ENCODE measurements at places on chromosomes 1 and 21. TPM values are rescaled to one million over a fixed set of nuclear protein-coding genes. Genes with fewer than 3 reads are reported as not detected.

DNA sequence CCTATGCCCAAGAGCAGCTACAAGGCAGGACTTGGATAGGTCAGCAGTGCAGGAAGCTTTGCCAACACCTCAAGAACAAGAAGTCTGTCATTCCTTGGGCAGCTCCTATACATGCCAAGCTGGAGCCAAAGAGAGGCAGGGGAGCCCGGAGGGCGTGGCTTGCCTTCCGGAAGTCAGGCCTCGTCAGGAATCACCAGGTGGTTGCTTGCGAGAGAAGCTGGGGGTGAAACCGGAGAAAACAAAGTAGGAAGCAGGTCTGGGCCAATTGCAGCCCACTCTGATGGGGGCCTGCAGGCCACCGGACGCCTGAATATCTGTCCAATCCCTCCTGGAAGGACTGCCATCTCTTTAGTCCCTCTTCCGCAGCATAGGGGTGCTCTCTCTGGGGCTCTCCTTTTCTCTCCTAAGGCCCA, 794 bp upstream of the FAM76A start:
- DNase-seq, result peak; percentile 18
- peak overlapping the region; percentile 93 for H3K27ac ChIP-seq
- peaks cover 8% of the 10 kb centered on the region for H3K36me3 ChIP-seq
- H3K4me3 ChIP-seq, result peak overlapping the region; percentile 78
- H3K4me1 ChIP-seq, result peaks cover 15% of the 10 kb centered on the region
- no peaks in the 10 kb centered on the region for H3K27me3 ChIP-seq

- DNase-seq, result peak; percentile 14
- peaks cover 32% of the 10 kb centered on the region for H3K27me3 ChIP-seq
- no peak overlapping the region for H3K4me3 ChIP-seq
- no peaks in the 10 kb centered on the region for H3K4me1 ChIP-seq
- no peaks in the 10 kb centered on the region for H3K36me3 ChIP-seq
Measured at GRCh38 chr1:88462488-88463261, 221.4 kb upstream of the PKN2 start.

TNNT2 gene
- total RNA-seq, result not detected

DCDC2B gene
- total RNA-seq, result not detected

DNA sequence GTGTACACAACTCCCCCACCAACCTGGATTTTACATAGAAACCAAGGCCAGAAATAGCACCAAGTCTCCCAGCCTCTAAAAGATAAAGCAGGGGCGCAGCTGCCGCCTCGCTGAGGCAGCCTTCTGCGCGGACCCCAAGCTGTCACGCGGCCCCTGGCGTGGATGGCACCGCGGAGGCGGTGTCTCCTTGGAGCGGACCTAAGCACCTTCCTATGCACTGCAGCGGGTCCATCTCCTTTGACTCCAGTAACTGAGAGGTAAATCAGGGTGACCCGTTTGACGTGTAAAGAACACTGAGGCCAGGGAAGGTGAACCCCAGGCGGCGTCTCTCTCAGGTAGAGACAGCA, 17.0 kb downstream of the ZNF697 start:
- no peaks in the 10 kb centered on the region for H3K4me1 ChIP-seq
- H3K36me3 ChIP-seq, result no peaks in the 10 kb centered on the region
- H3K4me3 ChIP-seq, result no peak overlapping the region
- peaks cover 51% of the 10 kb centered on the region for H3K27me3 ChIP-seq

- H3K27ac ChIP-seq, result no peak overlapping the region
- peaks cover 6% of the 10 kb centered on the region for H3K4me1 ChIP-seq
- peak; percentile 72 for DNase-seq
- H3K4me3 ChIP-seq, result peak overlapping the region; percentile 12
Measured at GRCh38 chr1:41641475-41641814, 157.0 kb upstream of the EDN2 start.

NR1I3 gene
- not detected for total RNA-seq

GRCh38 chr1:193456811-193457280, 270.4 kb upstream of the B3GALT2 start:
- no peak overlapping the region for H3K4me3 ChIP-seq
- no peaks in the 10 kb centered on the region for H3K27me3 ChIP-seq
- H3K27ac ChIP-seq, result no peak overlapping the region
- DNase-seq, result no peak

OR14A2 gene
- total RNA-seq, result not detected

DNA sequence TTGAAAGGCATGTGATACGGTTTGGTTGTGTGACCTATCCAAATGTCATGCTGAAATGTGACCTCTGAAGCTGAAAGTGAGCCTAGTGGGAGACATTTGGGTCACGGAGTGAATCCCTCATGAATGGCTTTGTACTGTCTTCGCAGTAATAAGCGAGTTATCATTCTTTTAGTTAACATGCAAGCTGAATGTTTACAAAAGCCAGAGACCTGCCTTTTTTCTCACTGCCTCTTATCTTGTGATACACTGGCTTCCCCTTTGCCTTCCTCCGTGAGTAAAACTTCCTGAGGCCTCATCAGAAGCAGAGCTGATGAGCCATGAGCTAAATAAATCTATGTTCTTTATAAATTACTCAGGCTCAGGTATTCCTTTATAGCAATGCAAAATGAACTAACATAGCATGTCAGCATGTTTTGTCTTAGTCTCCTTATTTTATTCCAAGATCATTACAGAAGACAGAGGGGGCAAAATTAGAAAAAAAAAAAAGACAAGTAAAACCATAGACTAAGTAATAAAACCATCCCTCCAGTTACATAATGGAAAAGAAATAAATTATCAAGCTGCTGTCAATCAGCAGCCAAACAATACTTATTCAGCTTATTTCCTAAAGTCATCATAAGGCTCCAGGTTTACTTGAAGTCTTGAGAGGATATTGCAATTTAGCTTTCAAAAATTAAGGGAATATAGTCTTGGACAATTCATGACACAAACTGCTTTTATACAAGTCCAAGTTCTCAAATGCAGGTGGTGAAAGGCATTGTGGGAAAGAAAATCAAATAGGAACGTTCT, 12.1 kb downstream of the RGS18 start:
- no peak overlapping the region for H3K27ac ChIP-seq
- no peaks in the 10 kb centered on the region for H3K36me3 ChIP-seq
- DNase-seq, result no peak
- H3K27me3 ChIP-seq, result no peaks in the 10 kb centered on the region
- H3K4me3 ChIP-seq, result no peak overlapping the region
- no peaks in the 10 kb centered on the region for H3K4me1 ChIP-seq

- no peaks in the 10 kb centered on the region for H3K4me1 ChIP-seq
- no peak overlapping the region for H3K4me3 ChIP-seq
- H3K27me3 ChIP-seq, result peaks cover 20% of the 10 kb centered on the region
- H3K27ac ChIP-seq, result no peak overlapping the region
Measured at GRCh38 chr1:111921948-111922347, 67.5 kb downstream of the KCND3 start.

- no peak for DNase-seq
- no peaks in the 10 kb centered on the region for H3K4me1 ChIP-seq
- H3K4me3 ChIP-seq, result no peak overlapping the region
- H3K27me3 ChIP-seq, result peaks cover 2% of the 10 kb centered on the region
Measured at GRCh38 chr21:45578176-45578801, 36.0 kb upstream of the SLC19A1 start.

DNA sequence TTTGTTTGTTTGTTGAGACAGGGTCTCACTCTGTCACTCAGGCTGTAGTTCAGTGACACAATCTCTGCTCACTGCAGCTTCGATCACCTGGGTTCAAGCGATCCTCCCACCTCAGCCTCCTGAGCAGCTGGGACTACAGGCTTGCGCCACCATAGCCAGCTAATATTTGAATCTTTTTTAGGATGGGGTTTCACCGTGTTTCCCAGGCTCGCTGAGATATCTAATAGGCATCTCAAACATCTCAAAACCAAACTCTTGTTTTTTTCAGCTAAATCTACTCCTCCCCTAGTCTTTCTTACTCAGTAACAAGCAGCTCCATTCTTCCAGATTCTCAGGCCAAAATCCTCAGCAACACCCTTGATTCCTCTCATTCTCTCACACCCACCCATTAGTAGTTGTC, 22.0 kb upstream of the SRRM1 start:
- no peak for DNase-seq
- H3K36me3 ChIP-seq, result no peaks in the 10 kb centered on the region
- no peak overlapping the region for H3K4me3 ChIP-seq

MTMR11 gene
- 1.3 TPM for total RNA-seq

SPRR2B gene
- not detected for total RNA-seq

- no peak overlapping the region for H3K27ac ChIP-seq
- no peaks in the 10 kb centered on the region for H3K36me3 ChIP-seq
- H3K4me1 ChIP-seq, result peaks cover 7% of the 10 kb centered on the region
- H3K4me3 ChIP-seq, result no peak overlapping the region
- peak; percentile 60 for DNase-seq
- H3K27me3 ChIP-seq, result peaks cover 22% of the 10 kb centered on the region
Measured at GRCh38 chr1:152347116-152347728, 12.6 kb downstream of the FLG2 start.

DNA sequence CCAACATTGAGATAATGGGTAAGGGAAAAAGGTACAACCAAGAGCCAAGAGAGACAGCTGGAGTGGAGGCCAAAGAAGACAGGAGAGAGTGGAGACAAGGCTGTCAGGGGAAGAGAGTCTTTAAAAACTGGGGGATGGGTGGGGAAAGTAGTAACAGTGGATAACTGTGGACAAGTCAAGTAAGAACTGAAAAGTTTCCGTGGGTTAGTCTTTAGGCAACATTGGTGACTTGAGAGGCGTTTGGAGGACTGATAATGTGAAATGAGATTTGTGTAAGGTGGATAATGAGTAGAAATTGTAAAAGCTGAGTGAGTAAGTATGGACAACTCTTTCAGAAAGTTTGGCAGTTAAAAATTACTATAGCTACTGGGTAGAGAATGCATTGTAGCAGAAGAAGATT, 10.4 kb downstream of the PPP2R5A start:
- no peak for DNase-seq
- peaks cover 73% of the 10 kb centered on the region for H3K4me1 ChIP-seq
- no peaks in the 10 kb centered on the region for H3K27me3 ChIP-seq
- peak overlapping the region; percentile 10 for H3K27ac ChIP-seq

LCE3E gene
- not detected for total RNA-seq

DNA sequence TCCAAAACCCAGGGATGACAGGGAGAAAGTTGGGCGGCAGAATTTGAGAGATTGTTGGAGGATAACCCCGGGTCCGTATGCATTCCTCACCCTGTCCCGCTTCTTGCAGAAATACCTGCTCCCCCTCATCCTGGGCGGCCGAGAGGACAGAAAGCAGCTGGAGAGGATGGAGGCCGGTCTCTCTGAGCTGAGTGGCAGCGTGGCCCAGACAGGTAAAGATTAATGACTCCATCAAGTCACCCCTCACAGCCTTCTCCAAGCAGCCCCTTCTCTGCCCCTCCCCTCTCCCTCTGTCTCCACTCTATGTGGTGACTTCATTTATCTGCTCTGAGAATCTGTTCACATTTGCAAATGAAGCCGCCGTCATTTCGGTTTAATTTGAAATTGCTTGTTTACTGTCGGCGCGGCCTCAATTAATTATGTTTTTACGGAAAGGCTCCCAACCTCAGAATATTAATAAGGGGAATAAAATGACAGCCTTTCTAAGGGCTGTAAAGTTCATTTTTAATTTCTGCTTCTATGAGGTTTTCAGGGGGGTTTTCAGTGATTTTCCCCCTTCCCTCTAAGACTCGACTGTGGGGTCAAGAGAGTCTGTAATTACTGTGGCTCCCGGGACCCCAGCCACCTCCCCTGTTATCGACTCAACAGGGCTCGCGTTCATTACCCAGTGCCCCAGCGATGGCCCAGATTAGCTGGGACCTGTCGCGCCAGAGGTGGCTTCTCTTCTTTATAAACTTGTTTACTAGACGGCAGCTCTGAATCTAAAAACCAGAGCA, 148.3 kb downstream of the PEX14 start:
- H3K27ac ChIP-seq, result no peak overlapping the region
- no peaks in the 10 kb centered on the region for H3K4me1 ChIP-seq
- H3K27me3 ChIP-seq, result no peaks in the 10 kb centered on the region

DNA sequence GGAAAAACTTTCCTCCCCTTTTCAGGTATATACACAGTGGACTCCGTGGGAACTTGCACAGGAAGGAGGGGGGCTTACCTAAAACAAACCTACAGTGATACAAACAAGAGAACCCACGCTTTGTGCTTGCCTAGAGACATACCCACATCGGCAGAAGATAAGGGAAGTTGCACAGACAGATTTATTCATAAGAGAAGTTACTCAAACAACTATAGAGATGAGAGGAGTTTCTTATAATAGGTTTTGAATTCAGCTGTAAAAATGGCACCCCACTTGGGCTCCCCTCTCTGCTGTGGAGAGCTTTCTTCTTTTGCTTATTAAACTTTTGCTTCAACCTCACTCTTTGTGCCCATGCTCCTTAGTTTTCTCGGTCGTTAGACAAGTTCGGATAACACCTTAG, 1.8 kb upstream of the DUSP12 start:
- peaks cover 12% of the 10 kb centered on the region for H3K36me3 ChIP-seq
- H3K27me3 ChIP-seq, result peaks cover 9% of the 10 kb centered on the region
- DNase-seq, result no peak
- H3K4me3 ChIP-seq, result no peak overlapping the region
- no peak overlapping the region for H3K27ac ChIP-seq
- H3K4me1 ChIP-seq, result peaks cover 53% of the 10 kb centered on the region

DNA sequence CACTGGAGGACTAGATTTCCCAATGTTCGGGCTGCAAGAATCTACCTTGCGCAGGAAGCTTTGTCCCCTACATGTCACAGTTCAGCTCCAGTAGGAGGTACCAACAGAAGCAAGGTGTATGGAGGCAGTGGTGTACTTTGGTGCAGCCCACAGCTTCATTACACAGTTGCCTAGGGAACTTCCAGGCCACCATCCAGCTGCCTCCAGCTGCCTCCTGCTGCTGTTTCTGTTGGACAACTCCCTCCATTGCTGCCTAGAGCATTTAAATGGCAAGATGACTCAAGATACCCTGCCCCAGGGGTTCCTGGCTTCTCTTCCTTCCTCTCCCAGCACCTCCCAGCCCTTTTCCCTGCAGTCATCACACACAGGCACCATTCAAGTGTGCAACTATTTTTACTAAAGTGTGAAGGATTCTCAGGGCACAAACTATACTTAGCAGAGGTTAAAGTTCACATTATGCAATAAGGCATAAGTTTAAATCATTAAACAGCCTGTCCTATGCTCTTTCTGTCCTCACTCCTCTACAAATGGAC, 39.0 kb upstream of the ATP1A1 start:
- H3K4me1 ChIP-seq, result peaks cover 31% of the 10 kb centered on the region
- no peak for DNase-seq
- no peak overlapping the region for H3K4me3 ChIP-seq
- H3K36me3 ChIP-seq, result no peaks in the 10 kb centered on the region
- no peaks in the 10 kb centered on the region for H3K27me3 ChIP-seq

- no peaks in the 10 kb centered on the region for H3K36me3 ChIP-seq
- peaks cover 5% of the 10 kb centered on the region for H3K27me3 ChIP-seq
- no peak overlapping the region for H3K27ac ChIP-seq
- H3K4me1 ChIP-seq, result no peaks in the 10 kb centered on the region
- DNase-seq, result no peak
- H3K4me3 ChIP-seq, result no peak overlapping the region
Measured at GRCh38 chr1:233368789-233369130, 41.2 kb downstream of the MAP3K21 start.
